A673 (cell line): ENCODE measurements at places on chromosomes 6 and 20.

DNA sequence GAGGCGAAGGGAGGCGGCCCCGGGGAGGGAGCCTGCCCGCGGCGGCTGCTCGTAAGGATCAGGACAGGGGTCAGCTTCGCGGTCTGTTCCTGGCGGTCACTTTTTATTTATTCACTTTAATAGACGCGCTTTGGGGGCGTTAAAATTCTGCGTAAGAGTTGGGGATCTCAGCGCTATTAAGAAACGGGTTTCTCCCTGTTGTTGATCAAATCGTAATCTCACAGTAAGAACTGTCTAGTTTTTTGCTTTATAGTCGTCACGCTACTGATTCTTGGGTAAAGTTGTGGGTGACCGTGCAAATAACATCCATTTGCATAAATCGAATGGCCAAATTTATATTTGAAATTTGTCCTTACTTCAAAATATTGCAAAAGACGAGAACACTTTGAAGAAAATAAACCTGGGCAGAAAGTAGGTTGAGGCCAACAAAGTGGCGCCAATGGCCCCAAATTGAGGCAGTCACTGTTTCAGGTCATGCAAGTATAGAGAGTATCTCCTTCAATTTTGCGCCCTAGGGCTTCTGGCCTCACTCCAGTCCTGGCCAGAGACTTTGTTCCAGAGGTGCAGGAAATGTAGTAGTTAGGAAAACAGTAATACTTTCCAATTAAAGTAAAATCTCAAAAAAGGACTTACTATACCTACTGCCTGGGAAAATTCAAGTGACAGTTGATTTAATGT lies 963 bp upstream of the RMND1 start:
- peak overlapping the region; percentile 77 for H3K4me3 ChIP-seq
- peak overlapping the region; percentile 90 for H3K27ac ChIP-seq
- no peaks in the 10 kb centered on the region for H3K27me3 ChIP-seq

GRCh38 chr6:47362857-47363461 lies 53.3 kb upstream of the TNFRSF21 start:
- H3K27me3 ChIP-seq = peaks cover 29% of the 10 kb centered on the region
- DNase-seq = no peak
- H3K36me3 ChIP-seq = no peaks in the 10 kb centered on the region
- H3K4me3 ChIP-seq = no peak overlapping the region
- no peaks in the 10 kb centered on the region for H3K4me1 ChIP-seq

DNA sequence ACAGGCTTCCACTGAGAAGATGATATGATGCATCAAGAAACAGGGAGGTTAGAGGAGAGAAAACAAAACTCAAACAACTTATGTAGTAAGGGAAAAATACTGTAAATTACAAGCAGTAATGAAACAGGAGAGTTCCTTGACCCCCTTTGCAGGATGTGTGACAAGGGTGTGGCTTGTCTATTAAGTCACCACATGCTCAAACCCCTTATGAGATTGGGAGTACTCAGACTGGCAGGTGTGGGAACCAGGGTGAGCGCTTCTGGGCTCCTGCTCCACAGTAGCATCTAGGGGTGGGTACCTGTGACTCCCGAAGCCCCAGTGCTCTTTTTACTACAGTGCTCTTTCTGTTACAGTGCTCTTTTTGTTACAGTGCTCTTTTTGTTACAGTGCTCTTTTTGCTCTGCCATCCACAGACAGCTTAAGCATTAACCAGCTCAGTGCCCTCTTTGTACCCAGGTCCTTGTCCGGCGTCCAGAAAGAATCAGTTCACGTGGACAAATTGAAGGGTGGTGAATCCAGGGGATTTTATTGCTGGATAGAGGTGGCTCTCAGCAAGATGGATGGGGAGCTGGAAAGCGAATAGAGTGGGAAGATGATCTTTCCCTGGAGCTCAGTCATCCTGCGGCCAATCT lies 28.7 kb downstream of the OLIG3 start:
- no peaks in the 10 kb centered on the region for H3K36me3 ChIP-seq
- no peak overlapping the region for H3K4me3 ChIP-seq
- H3K27me3 ChIP-seq = peaks cover 8% of the 10 kb centered on the region
- H3K27ac ChIP-seq = no peak overlapping the region
- no peak for DNase-seq

GRCh38 chr20:11355345-11355744 lies 562.3 kb upstream of the BTBD3 start:
- DNase-seq = no peak
- H3K27ac ChIP-seq = no peak overlapping the region
- H3K36me3 ChIP-seq = no peaks in the 10 kb centered on the region

- no peaks in the 10 kb centered on the region for H3K36me3 ChIP-seq
- no peak for DNase-seq
- H3K27ac ChIP-seq = no peak overlapping the region
- H3K27me3 ChIP-seq = no peaks in the 10 kb centered on the region
- peaks cover 17% of the 10 kb centered on the region for H3K4me1 ChIP-seq
Measured at GRCh38 chr6:2791450-2791974, 26.3 kb downstream of the WRNIP1 start.

- no peak for DNase-seq
- no peak overlapping the region for H3K27ac ChIP-seq
- H3K27me3 ChIP-seq = no peaks in the 10 kb centered on the region
- H3K36me3 ChIP-seq = no peaks in the 10 kb centered on the region
Measured at GRCh38 chr20:15555913-15556312, 1017.3 kb downstream of the KIF16B start.

- DNase-seq = no peak
- no peaks in the 10 kb centered on the region for H3K36me3 ChIP-seq
- no peaks in the 10 kb centered on the region for H3K4me1 ChIP-seq
- H3K27me3 ChIP-seq = no peaks in the 10 kb centered on the region
Measured at GRCh38 chr6:4336778-4337442, 201.5 kb upstream of the ECI2 start.

GRCh38 chr6:109139109-109139508 lies 43.8 kb downstream of the CEP57L1 start:
- H3K36me3 ChIP-seq = no peaks in the 10 kb centered on the region
- no peak overlapping the region for H3K4me3 ChIP-seq
- no peak for DNase-seq
- no peak overlapping the region for H3K27ac ChIP-seq
- no peaks in the 10 kb centered on the region for H3K4me1 ChIP-seq

GRCh38 chr6:75436869-75437268 lies 56.7 kb downstream of the FILIP1 start:
- H3K4me1 ChIP-seq = no peaks in the 10 kb centered on the region
- H3K27ac ChIP-seq = no peak overlapping the region
- H3K27me3 ChIP-seq = no peaks in the 10 kb centered on the region
- no peaks in the 10 kb centered on the region for H3K36me3 ChIP-seq
- no peak overlapping the region for H3K4me3 ChIP-seq
- no peak for DNase-seq

GRCh38 chr20:55805138-55805537 lies 200.2 kb downstream of the CBLN4 start:
- no peak for DNase-seq
- no peaks in the 10 kb centered on the region for H3K36me3 ChIP-seq
- H3K4me1 ChIP-seq = no peaks in the 10 kb centered on the region
- H3K27ac ChIP-seq = no peak overlapping the region
- H3K4me3 ChIP-seq = no peak overlapping the region
- no peaks in the 10 kb centered on the region for H3K27me3 ChIP-seq

DNA sequence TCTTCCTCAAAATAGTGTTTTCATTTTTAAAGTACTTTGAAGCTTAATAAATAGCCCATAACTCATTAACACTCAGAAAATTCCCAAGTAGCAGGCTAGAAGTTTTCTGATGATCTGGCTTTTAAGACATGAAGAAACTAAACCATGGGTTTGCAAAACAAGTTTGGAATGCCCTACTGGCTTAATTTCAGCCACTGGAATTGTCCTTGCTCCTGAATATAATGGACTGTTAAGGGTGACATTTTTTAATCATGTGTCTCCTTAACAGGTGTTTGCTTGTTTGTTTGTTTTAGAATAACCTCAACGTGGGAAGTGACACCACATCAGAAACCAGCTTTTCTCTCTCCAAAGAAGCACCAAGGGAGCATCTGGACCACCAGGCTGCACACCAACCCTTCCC lies 49.1 kb downstream of the ISM1 start:
- no peaks in the 10 kb centered on the region for H3K27me3 ChIP-seq
- no peak for DNase-seq
- no peak overlapping the region for H3K27ac ChIP-seq
- H3K4me3 ChIP-seq = no peak overlapping the region

GRCh38 chr6:78910010-78910409 lies 42.7 kb downstream of the IRAK1BP1 start:
- H3K4me3 ChIP-seq = no peak overlapping the region
- H3K27ac ChIP-seq = no peak overlapping the region
- no peak for DNase-seq
- H3K4me1 ChIP-seq = no peaks in the 10 kb centered on the region

GRCh38 chr6:56003616-56004015 lies 128.2 kb upstream of the BMP5 start:
- H3K27ac ChIP-seq = no peak overlapping the region
- H3K36me3 ChIP-seq = no peaks in the 10 kb centered on the region
- no peak for DNase-seq
- no peak overlapping the region for H3K4me3 ChIP-seq
- H3K27me3 ChIP-seq = no peaks in the 10 kb centered on the region

- no peaks in the 10 kb centered on the region for H3K27me3 ChIP-seq
- peaks cover 7% of the 10 kb centered on the region for H3K4me1 ChIP-seq
- no peak for DNase-seq
Measured at GRCh38 chr6:154157082-154157481, 118.0 kb downstream of the OPRM1 start.

DNA sequence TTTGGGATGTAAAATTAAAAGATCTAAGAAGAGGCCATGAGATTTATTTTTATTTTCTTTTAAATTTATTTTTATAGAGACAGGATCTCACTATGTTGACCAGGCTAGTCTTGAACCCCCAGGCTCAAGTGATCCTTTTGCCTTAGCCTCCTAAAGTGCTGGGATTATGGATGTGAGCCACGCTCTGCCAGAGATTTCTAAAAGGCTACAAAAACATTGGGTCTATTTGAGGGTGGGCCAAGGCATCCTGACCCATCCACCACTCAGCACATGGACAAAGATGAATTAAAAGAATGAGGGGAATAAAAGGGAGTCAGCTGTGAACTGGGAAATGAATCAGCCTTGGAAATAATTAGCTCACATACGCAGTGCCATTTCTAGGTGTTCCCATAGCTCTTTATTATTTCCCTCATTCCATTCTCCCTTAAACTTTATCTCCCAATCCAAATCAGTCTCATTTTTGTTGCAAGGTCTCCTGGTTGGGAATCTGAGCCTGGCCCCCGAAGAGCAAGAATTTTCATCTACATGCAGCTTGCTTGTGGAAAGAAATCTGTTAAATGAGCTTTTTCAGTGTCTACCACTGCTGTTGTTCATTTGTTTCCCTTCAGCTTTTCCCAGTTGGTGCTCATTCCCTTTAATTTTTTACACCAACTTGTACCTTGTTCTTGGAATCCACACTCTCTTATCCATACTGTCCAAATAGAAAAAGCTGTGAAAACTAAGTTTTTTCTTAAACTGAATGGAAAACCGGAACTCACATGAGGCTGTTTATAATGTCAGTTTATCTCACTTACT lies 66.9 kb downstream of the MKKS start:
- DNase-seq = no peak
- no peak overlapping the region for H3K27ac ChIP-seq
- H3K4me1 ChIP-seq = peaks cover 11% of the 10 kb centered on the region
- H3K36me3 ChIP-seq = no peaks in the 10 kb centered on the region

DNA sequence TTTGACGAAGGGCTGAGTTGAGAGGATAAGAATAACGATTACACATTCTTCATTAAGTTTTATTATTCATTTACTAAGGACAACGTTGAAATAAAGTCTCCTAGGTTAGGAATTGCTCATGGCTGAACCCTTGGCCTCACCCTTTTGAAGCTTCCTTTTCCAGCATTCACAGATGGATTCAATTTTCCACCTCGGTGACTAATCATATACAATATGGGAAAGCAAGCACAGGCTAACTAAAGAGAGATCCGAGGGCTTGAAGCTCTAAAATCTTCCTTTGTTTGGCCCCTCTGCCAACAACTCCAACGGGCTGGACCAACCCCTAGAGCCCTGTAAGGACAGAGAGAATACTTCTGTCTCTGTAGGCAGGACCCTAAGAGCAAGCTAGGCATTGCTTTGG lies 159.5 kb downstream of the SOD2 start:
- no peaks in the 10 kb centered on the region for H3K4me1 ChIP-seq
- peaks cover 12% of the 10 kb centered on the region for H3K27me3 ChIP-seq
- H3K36me3 ChIP-seq = no peaks in the 10 kb centered on the region
- no peak for DNase-seq
- H3K4me3 ChIP-seq = no peak overlapping the region
- H3K27ac ChIP-seq = no peak overlapping the region

DNA sequence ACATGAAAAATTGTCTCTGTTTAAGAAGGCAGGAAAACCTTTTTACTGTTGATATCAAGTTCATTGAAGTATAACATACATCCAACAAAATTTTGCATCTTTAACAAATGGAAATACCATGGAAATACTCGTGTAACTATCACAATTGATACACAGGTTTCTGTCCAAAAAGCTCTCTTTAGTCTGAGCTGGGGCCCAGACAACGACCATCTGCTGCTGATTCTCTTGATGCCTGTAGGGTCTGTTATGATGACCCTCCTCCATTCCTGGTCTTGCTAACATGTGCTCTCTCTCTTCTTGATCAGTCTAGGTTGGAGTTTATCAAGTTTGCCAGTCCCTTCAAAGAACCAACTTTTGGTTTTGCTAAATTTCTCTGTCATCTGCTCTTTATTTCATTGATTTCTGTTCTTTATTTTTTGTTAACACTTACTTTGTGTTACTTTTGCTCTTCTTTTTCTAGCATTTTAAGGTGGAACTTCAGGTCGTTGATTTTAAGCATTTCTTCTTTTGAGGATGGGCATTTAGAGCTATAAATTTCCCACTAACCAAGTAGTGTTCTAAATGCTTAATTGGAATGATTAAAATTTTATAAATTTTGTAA lies 116.8 kb downstream of the PSMB1 start:
- H3K27me3 ChIP-seq = peaks cover 7% of the 10 kb centered on the region
- no peak overlapping the region for H3K27ac ChIP-seq
- no peak for DNase-seq
- H3K36me3 ChIP-seq = no peaks in the 10 kb centered on the region
- no peak overlapping the region for H3K4me3 ChIP-seq

GRCh38 chr20:25076731-25077609 lies 5.0 kb downstream of the VSX1 start:
- no peak for DNase-seq
- no peaks in the 10 kb centered on the region for H3K4me1 ChIP-seq
- no peaks in the 10 kb centered on the region for H3K36me3 ChIP-seq
- H3K4me3 ChIP-seq = no peak overlapping the region

DNA sequence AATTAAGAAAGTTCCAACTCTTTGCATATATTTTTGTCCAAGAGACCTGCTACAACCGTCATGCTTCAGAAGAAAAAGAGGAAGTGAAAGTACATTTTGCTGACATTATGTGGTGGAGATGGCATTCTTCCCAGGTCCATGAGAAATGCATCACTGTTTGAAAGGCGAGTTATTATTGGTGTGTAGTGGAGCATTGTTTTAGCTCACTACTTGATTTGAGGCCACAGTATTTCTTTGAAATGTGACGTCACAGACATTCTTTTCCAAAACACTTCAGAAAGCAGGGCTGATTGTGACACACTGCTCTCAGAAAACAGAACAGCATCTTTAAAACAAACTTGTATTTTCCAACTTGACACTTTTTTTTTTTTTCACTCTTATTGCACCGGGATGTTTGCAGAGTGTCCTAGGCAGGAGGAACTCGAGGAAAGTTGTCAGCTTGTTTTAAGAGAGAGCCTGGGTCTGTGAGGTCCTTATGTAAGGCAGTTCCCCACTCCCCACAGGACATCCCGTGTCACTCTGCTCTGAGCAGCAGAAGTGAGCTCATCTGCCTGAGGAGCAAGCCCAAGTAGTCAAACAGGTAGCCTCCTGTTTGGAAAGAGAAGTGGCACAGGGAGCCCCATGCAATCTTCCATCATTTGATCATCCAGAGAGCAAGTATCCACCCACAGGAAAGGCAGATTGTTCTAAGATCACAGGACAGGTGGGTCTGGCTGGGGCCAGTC lies 1.1 kb downstream of the SPTLC3 start:
- H3K27me3 ChIP-seq = no peaks in the 10 kb centered on the region
- H3K36me3 ChIP-seq = no peaks in the 10 kb centered on the region
- DNase-seq = peak; percentile 36
